ENCODE measurements at places on chromosomes 1 and 21.

DNA sequence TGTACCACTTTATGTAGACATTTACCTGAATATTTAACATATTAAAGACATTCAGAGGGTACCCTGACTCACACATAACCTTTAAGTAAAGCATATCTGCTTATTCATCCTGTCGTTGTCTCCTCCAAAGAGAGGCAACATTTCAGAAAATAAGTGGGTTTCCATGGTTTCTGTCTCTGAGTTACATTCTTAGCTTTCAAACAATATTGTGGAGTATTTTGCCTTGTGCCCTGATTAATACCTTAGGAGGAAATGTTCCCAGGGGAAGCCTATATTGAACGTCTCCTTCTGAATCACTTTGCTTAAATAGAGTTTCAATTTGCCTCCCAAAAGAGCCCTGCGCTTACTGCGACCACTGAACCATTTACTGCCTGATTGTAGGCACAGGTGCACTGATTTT lies 26.1 kb downstream of the PALMD start:
- no peak for DNase-seq

GRCh38 chr1:167197692-167198091 lies 23.0 kb upstream of the POU2F1 start:
- DNase-seq, result no peak

DNA sequence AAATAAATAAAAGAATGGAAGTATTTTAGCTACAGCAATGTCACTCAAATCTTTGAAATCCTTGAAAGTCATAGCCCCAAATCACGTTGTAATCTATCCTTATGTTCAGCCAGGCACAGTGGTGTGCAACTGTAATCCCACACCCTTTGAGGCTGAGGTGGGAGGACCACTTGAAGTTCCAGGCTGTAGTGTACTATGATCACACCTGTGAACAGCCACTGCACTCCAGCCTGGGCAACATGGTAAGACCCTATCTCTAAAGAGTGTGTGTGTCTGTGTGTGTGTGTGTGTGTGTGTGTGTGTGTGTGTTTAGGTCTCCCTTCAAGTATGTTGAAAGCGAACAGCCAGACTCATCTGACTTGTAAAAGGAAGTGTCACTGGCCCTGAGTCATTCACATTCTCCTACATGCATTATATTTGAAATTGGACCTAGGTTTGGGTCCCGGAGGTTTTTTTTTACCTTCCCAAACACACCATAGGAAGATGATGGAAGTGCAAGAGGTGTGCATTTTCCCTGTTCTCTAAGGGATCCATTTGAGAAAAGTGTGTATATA lies 50.1 kb downstream of the ZNF281 start:
- no peak for DNase-seq

- DNase-seq, result no peak
These were observed 455.8 kb upstream of the PRMT6 start for GRCh38 chr1:106600626-106601025.

GRCh38 chr1:202305168-202305567 lies 36.6 kb downstream of the UBE2T start:
- no peak for DNase-seq

DNA sequence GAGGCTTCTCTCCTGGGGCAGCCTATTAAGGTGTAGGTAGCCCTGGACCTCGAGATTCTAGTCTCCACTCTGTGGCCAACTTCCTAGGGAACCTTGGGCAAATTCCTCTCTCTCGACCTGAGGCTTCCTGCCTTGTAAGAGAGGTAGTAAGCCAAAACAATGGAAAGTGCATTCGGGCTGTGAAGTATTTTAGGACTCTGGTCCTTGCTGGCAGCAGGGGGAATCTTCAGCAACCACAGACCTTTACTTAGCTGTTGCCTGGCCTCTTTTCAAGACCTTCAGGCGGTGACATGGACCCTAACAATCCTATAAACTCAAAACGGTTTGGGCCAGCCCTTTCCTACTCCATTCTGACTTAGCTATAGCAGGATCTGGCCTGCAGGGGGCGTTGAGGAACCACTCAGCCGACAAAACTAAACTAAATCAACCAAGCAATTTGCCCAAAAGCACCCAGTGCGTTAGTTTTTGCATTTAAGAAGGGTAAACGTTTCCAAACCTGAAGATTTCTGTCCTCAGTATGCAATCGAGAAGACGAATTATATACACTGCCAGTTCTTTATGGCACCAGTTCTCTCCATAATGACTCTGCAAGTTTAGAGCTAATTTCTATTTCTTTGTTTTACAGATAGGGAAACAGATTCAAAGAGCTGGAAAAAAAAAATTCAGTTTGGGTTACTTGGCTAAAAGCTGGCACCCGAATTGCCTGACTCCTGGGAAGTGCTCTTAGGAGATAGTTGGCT lies 10.9 kb upstream of the SESN2 start:
- no peak for DNase-seq

DNA sequence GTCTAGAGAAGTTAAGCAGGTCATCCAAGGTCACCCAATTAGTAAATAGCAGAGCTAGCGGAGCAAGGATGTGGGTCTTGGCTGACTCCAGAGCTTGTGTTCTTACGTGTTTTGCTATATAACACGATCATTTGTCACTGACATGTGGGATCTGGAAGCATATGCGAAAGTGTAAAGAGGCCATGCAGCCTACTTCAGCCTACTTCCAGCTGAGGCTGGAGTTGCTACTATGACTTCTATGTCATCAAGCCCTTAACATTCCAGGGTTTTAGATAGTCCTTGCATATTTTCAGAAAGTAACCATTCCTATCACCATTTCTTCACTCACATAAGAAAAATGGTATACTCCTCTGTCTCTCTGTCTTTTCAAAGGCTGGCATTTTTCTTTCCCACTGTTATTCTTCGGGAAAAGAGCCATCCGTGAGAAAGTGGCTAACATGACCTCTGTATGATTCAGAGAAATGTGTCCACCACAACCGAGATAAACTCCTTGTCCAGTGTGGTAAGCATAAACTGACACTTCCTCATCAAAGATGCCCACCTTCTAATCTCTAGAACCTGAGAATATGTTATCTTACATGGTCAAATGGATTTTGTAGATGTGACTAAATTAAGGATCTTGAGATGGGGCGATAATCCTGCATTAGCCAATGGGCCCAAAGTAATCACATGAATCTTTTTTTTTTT lies 24.0 kb upstream of the ABL2 start:
- DNase-seq, result no peak

Data from cortex of kidney (tissue), 1 donor.